ENCODE measurements at places on chromosomes 11 and 22. TPM values are rescaled to one million over a fixed set of nuclear protein-coding genes. Genes with fewer than 3 reads are reported as not detected.

Gene YPEL1
- 0.82 TPM for total RNA-seq

Gene FIBIN
- total RNA-seq: 0.75 TPM

Gene MIOX
- total RNA-seq: 0.91 TPM

Gene FUT4
- 3.5 TPM for total RNA-seq

Gene DUSP18
- total RNA-seq: 8.6 TPM

Gene ALG12
- total RNA-seq: 23.8 TPM

Gene OR52E8
- total RNA-seq: not detected

Gene DRICH1
- not detected for total RNA-seq

Gene PATE2
- not detected for total RNA-seq

Gene CALCA
- not detected for total RNA-seq

Data from astrocyte (in vitro differentiated cells and primary cell).